ENCODE measurements at places on chromosomes 1 and 21.
A peak's percentile ranks its signal among the peaks of the same experiment; 100 is the strongest.

DNA sequence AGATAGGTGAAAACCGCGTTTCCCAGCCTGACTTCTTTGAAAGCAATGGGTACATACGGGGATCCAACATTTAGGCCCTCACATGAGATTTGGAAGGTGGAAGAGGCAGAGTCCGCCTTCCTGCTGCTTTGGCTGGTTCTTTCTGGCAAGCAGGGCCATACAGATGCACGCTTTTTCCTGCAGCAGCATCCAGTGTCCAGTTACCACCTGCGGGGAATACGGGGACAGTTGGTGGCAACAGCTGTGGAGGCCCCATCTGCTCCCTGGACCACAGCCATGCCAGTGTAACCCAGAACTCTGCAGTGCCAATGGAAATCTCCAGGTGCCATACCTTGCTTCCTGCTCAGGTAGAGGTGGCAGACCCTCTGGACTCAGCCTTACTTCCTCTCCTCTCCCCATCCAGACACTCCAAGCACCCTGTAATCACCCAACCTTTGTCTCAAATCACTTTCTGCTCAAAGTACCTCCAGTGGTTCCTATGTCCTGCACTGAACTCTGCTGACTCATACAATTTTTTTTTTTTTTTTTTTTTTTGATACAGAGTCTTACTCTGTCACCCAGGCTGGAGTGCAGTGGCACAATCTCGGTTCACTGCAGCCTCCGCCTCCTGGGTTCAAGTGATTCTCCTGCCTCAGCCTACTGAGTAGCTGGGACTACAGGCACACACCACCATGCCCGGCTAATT, 68.3 kb downstream of the SLC16A1 start:
- no peak for DNase-seq

- DNase-seq: no peak
Measured at GRCh38 chr1:237012788-237013383, 8.6 kb upstream of the MT1HL1 start.

DNA sequence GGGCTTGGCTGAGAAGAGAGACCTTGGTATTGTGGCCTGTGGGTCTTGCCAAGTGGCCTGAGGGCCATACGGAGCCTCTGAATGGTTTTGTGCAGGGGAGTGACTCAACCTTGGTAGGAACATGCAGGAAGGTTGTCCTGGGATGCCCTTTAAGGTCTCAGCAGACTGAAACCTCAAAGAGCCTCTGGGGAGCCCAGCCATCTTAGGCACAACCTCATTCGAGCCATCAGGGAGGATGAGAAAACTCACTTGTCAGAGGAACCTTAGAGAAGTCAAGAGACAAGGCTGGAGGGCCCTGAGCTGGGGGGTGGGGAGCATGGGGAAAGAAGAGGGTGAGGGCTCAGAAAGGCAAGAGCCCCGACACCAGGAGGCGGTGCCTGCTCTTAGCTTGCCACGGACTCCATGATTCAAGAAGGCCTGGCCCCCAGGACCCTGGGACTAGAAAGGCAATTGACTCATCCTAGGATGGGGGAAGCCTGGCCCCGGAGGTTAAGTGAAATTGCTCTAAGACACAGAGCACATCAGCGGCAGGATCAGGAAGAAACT, 13.0 kb downstream of the IFI6 start:
- no peak for DNase-seq

GRCh38 chr1:75472971-75473603, 137.8 kb downstream of the SLC44A5 start:
- DNase-seq: no peak

GRCh38 chr1:107010582-107010981, 45.9 kb upstream of the PRMT6 start:
- DNase-seq: no peak

DNA sequence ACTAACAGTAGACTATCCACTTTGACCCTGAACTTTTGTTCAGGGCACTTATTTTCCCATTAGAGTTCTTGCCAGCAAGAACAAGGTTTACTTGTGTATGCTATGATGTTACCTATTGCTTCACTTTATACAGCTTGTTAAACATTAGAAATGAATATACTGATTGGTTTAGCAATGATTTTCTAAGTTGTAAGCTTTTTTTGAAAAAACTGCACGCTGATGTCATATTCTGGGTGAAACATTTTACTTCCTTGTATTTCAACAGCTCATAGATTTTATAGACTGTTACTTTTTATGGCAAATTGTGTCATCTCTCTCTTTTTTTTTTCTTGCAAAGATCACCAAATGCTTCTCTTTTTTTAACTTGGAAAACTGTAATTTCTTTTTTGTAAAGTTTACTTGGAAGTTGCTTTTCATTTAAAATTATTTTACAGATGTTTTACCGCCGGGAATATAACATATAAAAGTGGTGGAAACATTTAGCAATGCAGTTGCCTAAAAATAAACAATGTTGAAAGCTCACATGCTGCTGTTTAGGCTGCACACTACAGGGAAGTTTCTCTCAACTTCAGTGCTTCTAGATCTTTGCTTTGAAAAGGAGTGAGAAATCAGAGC, 215.3 kb upstream of the NFIA start:
- no peak for DNase-seq

DNA sequence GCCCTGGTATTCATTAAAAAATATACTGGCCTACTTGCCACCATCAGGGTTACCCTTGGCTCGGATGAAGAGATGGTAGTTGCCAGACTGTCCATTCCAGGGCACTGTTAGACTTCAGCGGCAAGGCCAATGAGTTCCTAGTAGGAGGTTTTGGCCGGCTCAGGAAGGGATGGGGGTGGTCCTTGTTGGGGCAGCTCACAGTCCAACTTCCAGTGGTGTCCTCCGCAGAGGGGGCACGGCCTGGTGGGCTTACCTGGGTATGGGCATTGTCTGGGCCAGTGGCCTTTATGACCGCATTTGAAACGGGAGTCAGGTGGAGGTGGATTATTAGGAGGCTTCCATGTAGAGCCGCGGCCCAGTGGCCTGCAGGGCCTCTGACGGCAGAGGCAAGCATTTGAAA, 139.1 kb upstream of the ETV3 start:
- DNase-seq: no peak

DNA sequence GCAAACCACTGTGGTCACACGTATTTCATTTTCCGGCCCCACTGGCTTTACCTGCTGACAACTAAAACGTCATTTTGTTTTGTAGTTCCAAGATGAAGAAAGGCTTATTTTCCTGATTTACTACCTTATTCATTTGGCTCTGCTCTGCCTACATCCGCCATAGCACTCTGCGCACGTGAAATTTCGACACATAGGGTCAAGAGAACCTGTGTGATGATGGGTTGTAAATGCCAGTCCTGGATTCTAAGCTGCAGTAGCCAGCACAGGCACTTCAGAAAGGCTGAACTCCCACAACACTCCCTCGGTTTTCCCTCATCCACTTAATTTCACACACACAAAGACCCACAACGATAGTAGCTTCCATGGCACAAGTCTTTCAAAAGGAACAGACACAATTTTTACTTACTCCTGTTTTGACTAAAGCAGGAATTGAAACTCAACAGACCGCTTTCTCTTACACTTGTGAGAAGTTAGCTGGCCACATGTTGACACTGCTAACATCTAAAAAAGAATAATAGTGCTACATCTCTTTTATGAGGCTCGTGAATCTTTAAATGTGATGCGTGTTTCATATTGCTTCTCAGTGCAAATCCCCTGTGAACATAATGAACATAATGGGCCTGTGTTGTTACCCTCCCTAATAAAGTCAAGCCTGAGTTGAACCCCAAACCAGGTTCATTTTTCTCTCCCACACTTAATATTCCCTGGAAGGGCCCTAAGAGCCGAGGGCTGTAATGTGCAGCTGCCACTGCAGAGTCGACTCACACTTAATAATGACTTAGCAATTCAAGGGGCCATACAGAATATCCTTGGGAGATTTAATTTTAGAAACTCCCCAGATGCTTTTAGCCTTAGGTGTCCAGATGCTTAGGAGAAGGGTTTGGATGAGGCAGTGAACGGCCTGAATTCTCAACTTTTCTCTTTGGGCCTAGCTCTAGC, 1.5 kb upstream of the RUNX1 start:
- no peak for DNase-seq

- no peak for DNase-seq
Measured at GRCh38 chr1:219340796-219341195, 167.1 kb downstream of the LYPLAL1 start.

DNA sequence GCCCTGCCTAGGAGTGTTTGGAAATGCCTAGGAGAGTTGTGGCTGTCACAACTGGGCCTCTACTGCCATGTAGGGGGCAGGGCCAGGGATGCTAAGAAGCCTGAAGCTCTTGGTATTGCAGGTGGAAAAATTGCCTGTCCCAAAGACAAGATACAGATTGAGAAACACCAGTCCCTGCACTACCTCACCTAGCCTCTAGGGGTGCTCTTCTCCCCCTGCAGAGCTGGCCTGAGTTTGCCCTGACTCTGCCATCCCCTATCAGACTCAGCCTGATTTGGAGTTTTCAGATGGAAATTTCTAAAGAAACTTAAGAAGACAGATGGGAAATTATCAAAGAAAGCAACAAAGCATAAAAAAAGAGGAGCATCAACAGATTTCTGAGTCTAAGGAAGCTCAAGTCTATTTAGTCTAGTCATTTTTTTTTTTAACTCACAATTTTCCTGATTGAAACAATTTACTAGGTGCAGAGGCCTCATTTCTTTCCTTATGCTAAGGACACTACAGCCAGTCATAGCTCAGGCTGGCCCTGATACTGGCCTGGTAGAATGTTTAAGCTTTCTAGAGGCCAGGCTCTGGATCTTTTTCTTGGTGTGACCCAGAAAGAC, 61.4 kb upstream of the LRRN2 start:
- DNase-seq: no peak

DNA sequence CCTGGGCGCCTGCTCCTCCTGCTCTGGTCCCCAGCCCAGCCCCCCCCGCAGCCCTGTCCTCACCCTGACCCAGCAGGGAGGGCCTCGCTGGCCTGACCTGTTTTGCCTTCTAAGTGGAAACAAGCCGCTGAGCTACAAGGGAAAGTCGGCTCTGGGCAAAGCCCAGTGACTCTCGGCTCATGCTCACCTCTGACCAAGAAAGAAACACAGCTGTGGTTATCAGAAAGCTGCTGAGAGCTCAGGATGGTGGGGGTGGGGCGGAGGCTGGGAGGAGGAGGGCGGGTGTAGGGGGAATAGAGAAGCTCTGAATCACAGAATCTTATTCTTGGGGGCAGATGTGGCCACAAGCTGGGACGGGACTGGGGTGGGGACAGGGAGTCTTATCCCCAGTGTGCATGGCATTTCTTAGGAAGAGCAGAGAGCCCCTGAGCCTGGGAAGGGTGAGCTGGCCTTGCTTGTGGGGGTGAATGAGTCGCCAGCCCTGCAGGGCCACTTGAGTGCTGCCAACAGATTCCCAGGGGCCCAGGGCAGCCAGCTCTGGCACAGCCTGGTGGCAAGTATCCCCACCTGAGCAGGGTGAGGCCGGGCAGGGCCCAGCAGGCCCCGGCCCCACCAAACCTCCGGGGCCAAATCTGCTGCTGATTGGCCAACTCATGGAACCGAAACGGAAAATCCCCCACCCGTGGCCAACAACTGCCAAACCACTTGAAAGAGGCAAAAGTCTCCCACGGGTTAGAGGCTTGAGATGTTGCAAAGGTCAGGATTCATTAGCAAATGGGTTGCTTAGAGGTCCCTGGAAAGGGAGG, 120.6 kb downstream of the SPSB1 start:
- DNase-seq: peak; percentile 31

- DNase-seq: no peak
Measured at GRCh38 chr1:42784946-42785693, at the start of gene TMEM269. TSS of gene TMEM269 (plus strand) at chr1:42784991. CDS start at chr1:42789894, 4,903 bp downstream.

GRCh38 chr1:171740356-171740863, 1.5 kb downstream of the VAMP4 start:
- no peak for DNase-seq

DNA sequence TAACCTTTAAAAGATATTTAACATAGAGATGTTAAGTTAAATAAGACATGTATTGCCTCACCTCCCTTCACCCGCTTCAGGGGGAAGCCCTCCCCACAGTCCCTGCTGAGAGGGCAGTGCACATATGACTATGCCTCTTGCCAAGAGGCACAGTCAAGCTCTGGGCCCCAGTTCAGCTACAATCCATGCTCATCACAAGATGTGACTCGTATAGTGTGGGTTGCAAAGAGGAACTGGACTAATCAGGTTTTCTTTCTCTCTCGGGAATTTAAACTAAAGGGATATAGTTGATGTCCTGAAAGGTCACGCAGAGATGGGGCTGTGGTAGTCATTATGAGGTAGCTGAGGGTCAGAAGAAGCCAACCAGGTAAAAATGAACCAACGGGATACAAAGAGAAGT, 35.6 kb downstream of the LYST start:
- no peak for DNase-seq

DNA sequence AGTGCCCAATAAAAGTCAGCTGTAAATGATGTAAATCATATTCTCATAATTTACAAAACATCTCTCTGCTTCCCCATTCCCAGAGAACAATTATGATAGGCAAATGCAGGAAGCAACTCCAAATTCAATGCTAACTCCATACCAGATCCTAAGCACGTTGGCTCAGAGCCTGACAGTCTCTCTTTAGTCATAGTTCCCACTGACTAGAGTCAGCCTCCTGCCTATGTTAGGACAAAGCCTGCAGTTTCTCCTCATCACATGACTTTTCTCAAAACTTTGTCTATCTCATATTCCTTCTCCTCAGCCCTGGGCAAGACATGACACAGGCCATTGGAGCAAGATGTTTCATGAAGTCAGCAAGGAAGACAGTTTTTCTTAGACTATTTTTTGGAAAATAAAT, 101.5 kb upstream of the COL24A1 start:
- no peak for DNase-seq

DNA sequence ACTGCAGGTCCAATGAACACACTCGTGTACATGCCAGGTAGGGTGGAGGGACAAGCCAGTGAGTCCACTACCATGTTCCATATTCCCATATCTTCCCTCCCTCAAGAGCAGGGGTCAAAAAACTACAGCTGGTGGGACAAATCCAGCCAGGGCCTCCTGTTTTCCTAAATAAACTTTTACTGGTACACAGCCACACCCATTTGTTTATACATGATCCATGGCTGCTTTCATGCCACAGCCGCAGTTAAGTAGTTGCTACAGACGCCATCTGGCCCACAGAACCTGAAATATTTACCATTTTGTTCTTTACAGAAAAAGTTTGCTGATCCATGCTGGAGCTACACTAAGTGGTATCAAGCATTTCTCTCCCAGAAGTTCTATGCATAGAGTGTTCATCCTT, 42.4 kb downstream of the CASQ2 start:
- DNase-seq: no peak

DNA sequence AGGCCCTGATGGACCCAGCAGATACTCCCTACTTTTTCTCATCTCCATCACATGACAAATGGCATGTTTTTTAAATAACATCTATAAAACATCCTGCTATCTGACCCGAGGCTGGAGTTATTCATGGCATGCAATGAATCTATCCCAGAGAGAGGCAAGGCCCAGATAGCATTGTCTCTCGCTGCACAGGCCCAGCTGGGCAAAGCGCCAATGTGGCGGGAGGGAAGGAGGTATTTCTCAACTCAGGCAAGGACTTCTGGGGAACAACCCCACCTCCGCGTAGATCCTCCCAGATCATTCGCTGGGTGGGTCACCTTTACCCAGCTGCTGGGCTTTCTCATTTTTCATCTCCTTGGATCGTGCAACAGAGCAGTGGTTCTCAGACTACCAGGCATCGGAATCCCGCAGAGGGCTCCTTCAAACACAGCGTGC, 59.8 kb downstream of the ERG start:
- no peak for DNase-seq

GRCh38 chr1:213984387-213985208, 3.2 kb upstream of the PROX1 start:
- peak; percentile 27 for DNase-seq

- no peak for DNase-seq
Measured at GRCh38 chr1:43440358-43440757, 13.4 kb downstream of the HYI start.

GRCh38 chr21:42311816-42312625, 3.2 kb downstream of the TFF3 start:
- DNase-seq: no peak
